ENCODE measurements at places on chromosomes 12 and 14.

DNA sequence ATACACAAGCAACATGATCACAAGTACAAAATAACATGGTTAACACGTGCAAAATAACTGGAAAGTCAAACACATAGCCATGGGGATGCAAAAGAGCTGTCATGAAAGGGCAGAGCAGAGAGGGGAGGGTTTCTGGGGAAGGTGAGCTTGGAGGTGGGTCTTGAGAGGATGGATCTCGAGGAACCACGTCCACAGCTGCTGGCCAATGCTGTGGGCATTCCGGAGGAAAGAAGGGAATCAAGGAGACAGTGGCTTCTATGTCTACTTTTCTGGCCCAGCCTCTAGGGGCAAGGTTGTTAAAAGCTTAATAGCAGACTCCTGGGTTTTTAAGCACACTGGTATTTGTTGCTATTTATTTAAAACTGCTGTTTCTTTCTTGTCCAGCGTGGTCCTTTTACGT, 8.4 kb upstream of the MYH7 start:
- DNase-seq = no peak

GRCh38 chr14:100573002-100573756, 14.0 kb downstream of the BEGAIN start:
- DNase-seq = no peak

GRCh38 chr14:31457665-31458659, 656 bp upstream of the DTD2 start:
- no peak for DNase-seq

DNA sequence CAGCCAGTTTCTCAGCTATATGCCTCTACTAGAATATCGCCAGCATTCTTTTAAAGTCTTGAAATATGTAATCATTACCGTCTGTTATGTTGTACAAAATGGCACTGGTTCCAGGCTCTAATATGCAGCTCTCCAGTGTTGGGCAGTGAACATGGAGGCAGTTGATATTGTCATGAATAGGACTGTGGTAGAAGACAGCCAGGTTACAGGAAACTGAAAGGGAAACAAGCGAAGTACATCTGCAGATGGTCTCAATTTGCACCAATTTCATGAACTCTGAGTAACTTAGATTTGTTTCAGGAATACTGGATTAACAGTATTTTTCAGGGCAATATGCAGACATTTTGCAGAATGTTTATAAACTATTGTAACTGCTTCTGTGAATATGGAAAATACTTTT, 13.4 kb upstream of the KLHL42 start:
- no peak for DNase-seq

GRCh38 chr14:61188978-61189808, 91.9 kb downstream of the TMEM30B start:
- no peak for DNase-seq

GRCh38 chr14:58177125-58177524, 22.8 kb upstream of the ACTR10 start:
- DNase-seq = no peak

DNA sequence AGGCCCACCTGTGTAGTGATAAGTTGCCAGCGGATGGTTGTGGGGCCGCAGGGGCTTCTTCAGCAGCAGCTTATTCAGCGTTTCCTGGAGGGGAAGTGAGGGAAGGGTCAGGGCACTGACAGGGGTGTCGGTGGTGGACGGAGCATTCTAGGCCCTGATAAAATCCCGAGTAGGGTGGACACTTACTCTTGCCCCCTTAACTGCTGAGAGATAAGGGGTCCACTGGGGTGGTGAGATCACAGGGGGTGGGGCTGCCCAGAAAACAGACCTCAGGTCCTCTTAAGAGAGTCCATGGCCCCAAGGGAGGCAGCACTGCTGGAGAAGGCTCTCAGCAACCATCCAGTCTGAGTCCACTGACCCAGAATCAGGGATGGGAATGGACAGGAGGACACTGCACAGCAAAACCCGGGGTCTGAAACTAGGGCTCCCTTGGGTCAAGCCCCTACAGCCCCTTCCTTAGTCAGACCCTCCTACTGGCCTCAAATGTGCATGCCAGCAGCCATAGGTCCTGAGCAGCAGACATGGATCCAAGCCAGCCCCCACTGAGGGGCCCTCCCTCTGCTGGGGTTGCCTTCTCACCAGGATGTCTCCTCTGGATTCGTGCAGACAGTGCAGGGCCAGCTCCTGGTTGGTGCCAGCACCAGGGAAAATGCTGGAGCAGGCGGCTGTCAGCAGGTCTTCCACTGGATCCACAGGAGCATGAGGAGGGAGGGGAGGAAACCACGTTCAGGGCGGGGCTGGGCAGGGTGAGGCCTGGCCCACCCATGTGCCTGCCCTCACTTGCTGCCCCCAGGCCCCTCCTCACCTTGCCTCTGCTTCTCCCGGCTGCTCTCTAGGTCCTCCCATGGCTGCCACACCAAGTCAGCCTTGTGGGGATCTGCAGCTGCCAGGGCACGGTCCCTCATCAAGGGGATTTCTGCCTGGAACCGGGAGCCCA, 12.1 kb upstream of the PNMA1 start:
- no peak for DNase-seq

DNA sequence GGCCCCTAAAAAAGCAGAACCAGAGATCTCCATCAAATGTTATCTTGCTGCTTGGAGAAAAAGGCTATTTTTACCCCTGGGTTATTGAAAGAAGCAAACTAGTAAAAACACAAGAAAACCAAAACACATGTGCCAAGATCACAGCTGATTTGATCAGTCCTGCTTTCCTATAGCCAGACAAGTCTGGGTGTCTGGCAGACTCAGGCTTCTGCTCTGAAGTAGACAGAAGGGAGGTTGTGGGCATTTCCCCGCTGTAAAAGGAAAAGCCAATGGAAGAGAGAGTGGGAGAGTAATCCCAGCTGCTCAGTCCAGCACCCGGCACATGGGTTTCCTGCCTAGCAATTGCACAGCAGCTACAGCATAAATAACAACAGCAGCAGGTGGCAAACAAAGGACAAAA, 177.9 kb downstream of the PHLDA1 start:
- no peak for DNase-seq

DNA sequence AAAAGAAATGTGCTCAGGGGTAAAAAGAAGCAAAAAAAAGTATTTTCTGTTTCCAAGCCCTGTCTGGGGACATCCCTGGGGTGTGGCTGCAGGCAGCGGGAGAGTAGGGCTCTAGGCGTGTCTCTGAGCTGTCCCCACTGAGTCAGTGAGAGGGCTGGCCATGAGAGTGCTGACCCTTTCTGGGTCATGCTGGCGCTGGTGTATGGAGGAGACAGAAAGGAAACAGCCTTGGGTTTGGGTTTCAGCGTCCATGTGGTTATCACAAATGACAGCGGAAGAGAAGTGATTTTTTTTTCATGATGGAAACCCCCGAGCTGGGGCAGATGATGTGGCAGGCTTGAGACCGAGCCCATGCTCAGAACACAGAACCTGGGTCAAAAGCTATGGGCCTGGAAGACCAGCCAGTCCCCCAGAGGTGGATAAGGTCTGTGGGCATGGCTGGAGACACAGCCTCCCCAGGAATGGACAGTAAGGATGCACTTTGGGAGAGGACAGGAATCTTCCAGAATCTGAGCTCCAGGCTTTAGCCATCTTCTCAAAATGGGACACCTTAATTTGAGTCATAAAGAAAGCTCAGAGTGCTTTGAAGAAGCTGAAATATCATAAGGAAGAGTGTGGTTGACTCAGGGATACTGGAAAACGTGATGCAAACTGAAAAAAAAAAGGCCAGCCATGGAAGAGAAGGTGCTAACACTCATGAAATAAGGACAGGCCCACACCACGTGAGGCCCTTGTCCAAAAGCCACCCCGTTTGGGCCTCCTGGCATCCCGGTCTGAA, 36.2 kb downstream of the SYNE3 start:
- peak; percentile 70 for DNase-seq

DNA sequence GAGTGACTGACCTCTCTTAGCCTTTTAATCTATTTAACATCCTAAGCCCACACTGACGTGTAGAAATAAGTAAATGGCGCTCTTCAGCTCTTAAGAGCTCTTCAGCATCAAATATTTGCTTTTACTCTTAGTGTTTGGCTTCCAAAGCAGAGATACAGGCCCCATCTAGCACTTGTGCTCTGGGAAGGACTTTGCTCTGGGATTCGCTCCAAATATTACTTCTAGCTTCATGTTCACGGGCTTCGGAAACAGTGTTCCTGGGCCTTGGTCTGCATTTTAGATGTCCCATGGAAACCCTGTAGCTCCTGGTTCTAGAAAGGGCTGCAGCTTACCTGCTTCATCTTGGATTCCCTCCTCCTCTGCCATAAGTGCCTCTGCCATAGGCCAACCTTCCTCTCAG, 2.7 kb upstream of the NKX2-8 start:
- DNase-seq = no peak

DNA sequence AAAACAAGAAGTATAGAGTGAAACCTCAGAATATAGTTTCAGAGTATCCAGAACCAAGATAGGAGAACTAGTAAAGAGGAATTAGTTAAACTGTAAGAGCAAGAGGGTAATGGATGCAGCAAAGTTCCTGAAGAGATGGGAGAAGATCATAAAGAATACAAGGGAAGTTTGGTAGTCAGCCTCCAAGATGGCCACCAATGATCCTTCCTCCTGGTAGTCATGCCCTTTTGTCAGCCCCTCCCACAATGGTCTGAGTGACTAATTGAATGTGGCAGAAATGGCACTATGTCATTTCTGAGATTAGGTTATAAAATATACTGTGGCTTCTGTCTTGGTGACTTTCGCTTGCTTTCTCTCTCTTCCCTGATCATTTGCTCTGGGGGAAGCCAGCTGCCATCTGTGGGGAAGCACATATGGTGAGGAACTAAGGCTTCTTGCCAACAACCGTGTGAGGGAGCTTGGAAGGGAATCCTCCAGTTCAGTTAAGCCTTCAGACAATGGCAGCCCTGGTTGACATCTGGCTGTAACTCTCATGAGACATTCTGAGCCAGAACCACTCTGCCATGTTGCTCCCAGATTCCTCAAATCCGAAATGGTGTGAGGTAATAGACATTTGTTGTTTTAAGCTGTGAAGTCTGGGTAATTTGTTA, 55.3 kb upstream of the AMN1 start:
- DNase-seq = no peak

All from fibroblast of the conjunctiva (primary cell).